ENCODE measurements at places on chromosomes 1 and 21.
A peak's percentile ranks its signal among the peaks of the same experiment; 100 is the strongest.

GRCh38 chr1:206854401-206855129 lies 10.9 kb upstream of the IL20 start:
- DNase-seq: no peak

DNA sequence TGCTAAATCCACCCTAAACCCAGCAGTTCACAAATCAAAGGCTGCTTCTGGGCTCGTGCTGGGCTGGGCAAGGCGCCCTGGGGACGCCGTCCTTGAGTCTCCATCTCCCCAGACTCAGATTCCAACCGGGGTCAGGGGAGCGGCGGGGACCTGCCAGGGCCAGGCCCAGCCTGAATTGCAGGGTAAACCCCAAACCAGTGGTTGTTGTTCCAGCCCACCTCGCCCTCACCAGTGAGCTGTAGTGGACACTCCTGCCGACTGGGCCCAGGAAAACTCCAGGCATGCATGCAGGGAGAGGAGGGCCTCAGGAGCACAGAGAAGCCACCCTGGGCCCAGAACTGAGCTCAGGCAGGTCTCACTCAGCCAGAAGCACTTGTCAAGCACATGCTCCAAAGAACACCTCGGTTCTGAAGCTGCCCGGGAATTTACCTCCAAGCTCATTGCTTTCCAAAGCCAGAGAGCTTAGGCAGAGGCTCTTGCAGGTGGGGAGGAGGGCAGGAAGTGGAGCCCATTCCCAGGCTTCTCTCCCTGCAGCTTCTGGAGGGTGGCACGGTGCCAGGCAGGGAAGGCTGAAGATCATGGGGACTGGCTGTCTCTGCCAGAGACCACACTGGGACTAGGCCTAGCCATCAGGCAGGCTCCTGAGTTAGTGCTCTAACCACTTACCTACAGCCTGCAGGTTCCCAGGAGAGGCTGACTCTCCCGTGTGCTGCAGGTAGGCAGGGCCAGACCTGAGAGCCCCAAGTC lies 437.0 kb downstream of the MATN1 start:
- no peak for DNase-seq

DNA sequence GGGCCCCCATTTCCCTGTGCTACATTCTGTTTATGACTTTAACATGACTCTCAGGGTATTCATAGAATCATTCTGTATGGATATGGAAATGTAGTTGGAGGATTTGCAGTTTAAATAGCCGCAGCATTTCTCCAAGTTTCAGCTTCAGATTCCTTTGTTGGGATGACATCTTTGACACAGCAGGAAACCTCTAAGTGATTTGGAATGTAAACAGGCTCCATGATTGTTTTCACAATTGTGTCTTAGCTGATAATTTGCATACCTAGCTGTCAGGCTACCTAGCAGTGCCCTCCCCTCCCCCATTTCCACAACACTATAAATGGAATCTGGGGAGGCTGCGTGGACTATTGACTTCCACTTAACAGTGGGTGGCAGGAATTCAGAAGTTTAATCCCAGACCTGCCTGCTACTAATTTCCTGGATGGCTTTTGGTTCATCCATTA lies 290.2 kb downstream of the HLX start:
- DNase-seq: no peak

- DNase-seq: peak; percentile 12
Measured at GRCh38 chr1:7680207-7680954, 90.7 kb upstream of the VAMP3 start.

GRCh38 chr1:2840036-2840809 lies 38.7 kb upstream of the TTC34 start:
- peak; percentile 12 for DNase-seq

DNA sequence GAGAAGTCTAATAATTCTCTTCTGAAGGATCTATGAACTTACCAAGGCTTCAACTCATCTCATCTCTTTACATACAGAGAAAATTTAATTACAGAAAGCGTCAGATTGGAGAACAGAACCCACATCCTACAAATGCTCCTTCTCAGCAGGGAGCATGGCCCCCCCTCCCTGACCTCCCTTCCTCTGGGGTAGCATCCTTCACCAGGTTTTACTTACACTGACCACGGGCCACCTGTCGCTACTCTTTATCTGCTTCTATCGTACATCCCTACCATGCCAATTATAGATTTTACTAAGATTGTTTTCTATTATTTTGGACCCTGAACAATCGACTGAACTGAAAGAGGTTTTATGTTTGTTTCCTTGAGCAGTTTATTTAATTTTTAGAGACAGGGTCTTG lies 25.8 kb downstream of the RIPPLY3 start:
- DNase-seq: no peak

- DNase-seq: no peak
Measured at GRCh38 chr1:172832006-172832725, 173.3 kb downstream of the FASLG start.

- no peak for DNase-seq
Measured at GRCh38 chr1:231715816-231716722, 89.5 kb downstream of the DISC1 start.

DNA sequence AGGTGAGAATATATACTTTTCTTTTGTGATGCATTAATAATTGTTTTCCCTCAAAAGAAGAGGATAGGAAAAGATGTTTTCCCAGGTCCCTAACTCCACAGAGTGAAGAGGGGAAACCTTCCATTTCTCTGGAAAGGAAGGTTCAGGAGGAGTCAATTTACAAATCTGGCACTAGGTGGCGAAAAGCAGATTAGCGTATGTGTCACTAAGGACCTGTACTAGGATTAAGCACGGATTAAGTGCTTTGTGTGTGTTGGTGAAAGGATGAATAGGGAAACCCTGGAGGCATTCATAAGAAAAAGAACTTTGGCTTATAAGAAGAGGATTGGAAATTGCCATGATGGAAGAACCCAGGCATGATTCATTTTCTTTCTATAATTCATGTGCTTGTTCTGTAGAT lies 410.1 kb upstream of the PLXNA2 start:
- DNase-seq: no peak

GRCh38 chr1:27011058-27011764 lies 1.4 kb downstream of the TENT5B start:
- DNase-seq: no peak

- DNase-seq: no peak
Measured at GRCh38 chr21:24276204-24276603, 1331.1 kb downstream of the MRPL39 start.

GRCh38 chr1:206555473-206555935 lies 48.2 kb downstream of the RASSF5 start:
- no peak for DNase-seq

GRCh38 chr1:22527122-22527521 lies 36.2 kb upstream of the EPHA8 start:
- no peak for DNase-seq

- no peak for DNase-seq
Measured at GRCh38 chr1:16925635-16926490, 4.1 kb downstream of the CROCC start.

- DNase-seq: no peak
Measured at GRCh38 chr1:112034277-112034676, 44.8 kb upstream of the KCND3 start.

DNA sequence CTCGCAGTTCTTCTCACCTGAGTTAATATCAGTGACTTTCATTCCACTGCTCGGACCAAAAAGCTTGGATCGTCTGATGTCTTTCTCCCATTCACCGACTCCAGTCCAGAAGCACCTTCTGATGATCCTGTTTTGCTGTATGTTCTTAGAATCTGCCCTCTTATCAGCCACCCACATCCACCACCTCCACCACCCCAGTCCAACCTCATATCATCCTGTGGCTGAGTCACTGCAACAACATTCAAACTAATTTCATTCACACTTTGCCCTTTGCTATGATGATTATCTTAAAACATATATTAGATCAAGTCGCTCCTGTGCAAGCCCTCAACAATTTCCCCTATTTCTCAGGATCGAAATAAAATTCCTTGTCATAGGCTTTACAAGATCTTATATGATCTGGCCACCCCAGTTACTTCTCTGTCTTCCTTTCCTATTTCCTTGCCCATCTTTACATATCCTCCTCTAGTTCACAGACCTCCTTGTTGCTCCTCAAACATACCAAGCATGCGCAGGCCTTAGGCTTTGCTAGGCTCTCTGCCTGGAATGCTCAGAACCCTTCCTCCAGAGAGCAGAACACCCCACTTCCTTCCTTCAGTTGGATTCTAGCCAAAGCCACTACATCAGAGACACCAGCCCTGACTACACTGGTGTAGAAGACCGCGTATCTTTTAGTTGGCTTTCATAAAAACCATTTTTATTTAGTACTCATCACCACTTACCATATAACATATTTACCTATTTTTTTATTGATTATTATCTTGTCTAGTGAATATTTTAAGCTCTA lies 335.7 kb upstream of the GREM2 start:
- DNase-seq: no peak
